HuH-7.5 (cell line): ENCODE measurements at places on chromosomes 7 and 10.
A peak's percentile ranks its signal among the peaks of the same experiment; 100 is the strongest.

DNA sequence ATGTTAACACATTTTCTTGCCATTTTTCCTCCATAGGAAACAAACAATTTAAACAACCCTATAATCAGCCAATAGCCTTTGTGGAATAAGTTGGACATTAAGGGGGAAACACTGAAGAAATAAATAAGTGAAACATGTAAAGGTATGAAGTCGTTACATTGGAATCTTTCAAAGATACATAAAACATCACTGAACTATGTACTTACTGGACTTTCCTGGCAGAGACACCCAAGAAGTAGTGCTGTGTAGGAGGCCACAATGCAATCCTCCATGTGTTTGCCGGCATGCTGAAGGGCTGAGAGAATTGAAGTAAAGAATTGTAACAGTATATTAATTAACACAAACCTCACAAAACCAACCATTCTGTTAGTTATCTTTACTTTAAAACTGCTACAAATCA is 76.5 kb upstream of the GRID1 start:
- DNase-seq: no peak

GRCh38 chr7:157690058-157690832 is 353.4 kb downstream of the DNAJB6 start:
- DNase-seq: no peak

GRCh38 chr7:5541087-5541992 is 117.7 kb upstream of the TNRC18 start:
- DNase-seq: no peak

DNA sequence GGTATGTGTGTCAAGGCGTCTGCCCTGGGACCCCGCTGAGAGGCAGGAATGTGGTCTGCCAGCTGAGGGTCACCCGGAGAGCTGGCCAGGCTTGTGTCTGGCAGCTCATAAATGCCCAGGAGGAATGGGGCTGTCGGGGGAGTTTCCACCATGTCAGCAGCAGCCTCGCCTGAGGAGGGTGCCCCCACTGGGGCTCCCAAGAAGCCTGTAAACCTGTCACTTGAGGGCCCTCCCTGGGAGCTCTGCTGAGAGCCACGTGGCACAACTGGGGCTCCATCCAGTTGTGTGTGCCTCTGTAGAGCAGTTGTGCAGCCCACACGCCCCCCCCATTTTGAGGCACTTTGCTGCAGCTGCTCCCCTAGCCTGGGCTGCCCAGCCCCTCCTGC is 70.6 kb downstream of the NEURL1 start:
- DNase-seq: no peak

DNA sequence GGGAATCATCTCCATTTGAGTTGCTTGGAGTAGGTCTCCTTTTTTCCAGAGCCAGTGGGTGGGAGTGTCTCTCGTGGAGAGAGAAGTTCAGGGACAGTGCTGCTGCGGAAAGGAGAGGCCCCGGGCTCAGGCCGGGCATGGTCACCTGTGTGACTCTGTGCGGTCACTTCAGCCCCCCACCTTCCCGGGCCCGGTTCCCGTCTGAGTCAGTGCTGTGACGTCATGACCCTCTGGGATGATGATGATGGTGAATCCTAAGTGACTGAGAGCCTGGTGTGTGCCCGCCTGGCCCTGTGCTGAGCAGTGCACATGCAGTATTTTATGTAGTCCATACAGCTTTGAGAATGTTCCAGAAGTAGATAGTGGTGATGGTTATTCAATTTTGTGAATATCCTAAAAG is 32.6 kb upstream of the AP5Z1 start:
- DNase-seq: no peak

DNA sequence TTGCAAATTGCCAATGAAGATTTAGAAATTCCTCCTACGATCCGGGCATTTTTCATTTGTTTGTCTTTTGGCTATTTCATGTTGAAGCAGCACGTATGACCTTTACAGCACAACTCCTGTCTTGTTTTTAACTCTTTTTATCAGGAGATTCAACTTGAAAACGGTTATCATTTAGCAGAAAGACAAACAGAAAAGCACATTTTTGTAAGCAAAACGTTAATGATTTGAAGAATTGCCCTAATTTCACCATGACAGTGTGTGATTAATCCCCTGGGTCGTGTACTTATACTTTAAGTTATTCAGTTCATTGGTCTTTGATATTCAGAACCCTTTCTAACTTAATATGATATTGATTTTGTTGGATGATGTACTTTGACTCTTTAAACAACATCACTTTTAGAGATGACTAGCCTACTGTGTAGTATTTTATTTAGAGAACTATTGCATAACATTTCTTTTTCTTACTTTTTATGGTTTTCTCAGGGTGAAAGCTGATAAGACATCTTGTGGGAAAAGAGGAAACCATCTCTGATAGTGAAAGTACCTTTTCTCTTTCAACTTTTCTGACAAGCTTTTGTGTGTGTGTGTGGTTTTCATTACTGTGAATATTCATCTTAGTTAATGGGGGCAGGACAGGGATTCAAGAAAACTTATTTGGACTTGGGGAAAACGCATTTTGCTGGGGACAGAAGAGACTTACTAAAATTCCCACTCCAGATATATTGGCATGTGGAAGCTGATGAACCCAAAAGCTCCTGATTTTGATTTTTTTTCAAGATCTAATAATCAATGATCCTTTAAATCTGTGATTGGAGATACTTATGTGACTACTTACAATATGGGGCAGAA is 8.1 kb downstream of the HHEX start:
- DNase-seq: peak; percentile 74

DNA sequence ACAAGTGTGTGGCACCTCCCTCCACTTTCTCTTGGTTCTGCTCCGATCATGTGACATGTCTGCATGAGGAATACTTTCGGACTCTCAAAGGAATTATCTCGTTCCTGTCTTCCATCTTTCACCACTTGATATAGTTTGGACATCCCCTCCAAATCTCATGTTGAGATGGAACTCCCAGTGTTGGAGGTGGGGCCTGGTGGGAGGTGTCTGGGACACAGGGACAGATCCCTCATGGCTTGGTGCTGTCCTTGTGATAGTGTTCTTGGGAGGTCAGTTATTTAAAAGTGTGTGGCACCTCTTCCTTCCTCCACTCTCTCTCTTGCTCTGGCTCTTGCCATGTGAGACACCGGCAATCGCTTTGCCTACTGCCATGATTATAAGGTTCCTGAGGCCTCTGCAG is 166.4 kb downstream of the GFRA1 start:
- DNase-seq: no peak

- DNase-seq: no peak
These were observed 9.5 kb downstream of the INHBA start for GRCh38 chr7:41693150-41693997.

DNA sequence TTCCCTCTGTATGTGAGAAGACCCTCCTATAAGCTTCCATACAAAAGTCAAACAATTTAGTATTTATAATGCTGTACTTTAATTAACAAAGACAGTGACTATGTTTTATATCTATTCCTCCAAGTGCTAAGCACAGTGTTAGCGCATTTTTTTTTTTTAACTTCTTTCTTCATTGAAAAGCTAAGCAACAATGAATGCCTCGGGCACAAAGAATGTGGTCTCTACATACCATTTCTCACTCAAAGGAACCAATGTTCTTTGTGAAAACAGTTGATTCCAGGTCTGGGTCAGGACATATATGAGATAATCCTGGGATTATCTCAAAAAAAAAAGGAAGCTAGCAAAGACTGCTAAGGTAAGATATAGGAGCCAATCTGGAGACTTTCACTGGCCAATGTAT is 26.2 kb upstream of the REEP3 start:
- no peak for DNase-seq

DNA sequence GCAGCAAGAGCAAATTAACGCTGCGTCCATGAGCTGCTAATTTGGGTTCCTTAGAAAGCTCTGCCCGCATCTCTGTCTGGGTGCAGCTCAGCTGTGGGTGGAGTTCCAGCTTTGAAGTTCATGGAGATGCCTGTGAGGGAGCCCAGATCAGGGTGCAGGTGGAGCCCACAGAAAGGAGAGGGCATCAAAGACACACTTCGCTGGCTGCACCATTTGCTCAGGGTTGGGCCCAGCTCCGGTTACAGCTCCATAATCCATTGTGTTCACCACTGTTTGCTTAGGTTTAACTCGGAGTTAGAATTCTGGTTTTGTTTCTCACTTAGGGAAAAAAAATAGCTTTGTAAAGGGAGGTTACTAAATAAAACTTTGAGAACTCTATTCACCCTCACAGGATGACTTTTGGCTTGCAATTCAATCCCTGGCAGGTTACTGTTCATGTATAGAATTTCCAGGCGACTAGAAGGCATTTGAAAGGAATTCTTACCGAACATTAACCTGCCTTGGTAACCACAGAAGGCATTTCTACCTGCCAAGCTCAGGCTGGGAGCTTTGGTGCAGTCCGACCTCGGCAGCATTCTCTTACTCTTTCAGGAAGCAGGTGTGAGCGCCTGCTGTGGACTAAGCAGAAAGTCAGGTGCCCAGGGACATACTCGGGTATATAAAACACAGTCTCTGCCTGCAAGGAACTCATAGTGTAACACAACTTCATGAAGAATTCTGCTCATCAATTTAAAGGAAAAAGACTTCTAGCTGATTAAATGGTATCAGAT is 179.5 kb upstream of the RNF32 start:
- no peak for DNase-seq

DNA sequence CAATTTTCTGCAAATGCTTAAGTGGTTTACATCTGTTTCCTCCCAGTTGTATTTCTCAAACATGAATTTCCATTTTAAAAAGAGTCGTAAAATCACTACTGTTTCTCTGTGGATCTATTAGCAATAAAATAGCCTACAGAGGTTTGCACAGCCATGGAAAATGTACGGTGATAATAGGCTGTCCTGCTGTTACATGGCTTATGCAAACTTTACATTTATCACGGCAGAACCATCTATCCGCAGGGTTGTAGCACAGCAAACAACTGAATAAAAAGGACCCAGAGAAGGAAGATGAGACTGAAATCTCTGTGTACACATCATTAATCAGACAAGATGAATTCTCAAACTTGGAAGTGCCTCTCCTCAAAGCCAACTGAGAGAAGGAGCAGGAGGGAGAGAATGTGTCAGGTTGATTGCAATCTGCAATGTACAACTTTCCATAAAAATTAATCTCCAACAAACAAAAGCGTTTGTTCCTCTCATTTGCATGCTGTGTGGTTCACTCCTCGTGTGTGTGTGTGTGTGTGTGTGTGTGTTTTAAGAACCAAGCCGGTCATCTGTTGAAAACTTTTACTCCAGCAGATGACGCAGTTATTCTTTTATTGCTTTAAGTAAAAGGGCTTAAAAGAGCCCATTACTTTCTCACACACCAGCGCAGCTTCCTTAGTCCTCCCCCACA is 279.3 kb downstream of the SKAP2 start:
- no peak for DNase-seq

DNA sequence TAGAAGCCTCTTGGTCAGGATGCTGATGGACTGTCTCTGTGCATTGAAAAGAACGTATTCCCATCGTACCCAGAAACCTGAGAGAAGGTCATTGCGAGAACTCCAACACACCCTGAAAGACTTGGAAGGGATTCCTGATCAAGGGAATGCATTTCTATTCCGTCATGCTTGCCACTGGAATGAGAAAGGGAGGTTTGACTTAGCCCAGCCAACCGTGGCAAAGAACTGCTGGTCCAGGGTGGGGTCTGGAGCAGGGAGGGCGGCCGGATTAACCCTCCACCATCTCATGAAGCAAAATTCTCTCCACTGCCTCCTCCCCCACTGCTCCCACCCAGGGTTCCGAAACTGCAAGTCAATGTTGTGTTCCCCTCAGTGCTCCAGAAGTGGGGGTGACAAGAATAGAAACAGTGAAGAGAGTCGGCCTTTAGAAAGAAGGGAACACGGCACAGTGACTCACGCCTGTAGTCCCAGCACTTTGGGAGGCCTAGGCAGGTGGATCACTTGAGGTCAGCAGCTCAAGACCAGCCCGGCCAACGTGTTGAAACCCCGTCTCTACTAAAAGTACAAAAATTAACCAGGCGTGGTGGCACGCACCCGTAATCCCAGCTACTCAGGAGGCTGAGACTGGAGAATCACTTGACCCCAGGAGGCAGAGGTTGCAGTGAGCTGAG is 137.5 kb upstream of the MGMT start:
- no peak for DNase-seq

DNA sequence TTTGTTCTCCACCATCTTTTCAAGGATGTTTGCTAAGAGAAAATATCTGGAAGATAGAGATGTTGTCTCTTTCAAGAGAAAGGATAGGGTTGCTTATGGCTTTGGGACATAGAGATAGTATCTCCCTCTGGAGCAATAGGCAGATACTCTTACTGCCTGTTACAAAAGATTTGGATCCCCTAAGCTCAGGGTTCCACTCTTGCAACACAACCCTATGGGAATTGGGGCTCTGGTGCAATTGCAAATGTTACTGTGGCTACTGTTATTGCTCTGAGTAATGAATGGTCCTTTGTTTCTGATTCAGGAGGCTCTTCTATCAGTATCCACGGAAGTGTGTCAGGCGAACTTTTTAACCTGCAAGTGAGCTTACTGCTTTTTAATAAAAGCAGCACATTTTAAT is 88.8 kb downstream of the GPR85 start:
- DNase-seq: no peak

GRCh38 chr7:17915796-17916195 is 24.5 kb downstream of the SNX13 start:
- no peak for DNase-seq

DNA sequence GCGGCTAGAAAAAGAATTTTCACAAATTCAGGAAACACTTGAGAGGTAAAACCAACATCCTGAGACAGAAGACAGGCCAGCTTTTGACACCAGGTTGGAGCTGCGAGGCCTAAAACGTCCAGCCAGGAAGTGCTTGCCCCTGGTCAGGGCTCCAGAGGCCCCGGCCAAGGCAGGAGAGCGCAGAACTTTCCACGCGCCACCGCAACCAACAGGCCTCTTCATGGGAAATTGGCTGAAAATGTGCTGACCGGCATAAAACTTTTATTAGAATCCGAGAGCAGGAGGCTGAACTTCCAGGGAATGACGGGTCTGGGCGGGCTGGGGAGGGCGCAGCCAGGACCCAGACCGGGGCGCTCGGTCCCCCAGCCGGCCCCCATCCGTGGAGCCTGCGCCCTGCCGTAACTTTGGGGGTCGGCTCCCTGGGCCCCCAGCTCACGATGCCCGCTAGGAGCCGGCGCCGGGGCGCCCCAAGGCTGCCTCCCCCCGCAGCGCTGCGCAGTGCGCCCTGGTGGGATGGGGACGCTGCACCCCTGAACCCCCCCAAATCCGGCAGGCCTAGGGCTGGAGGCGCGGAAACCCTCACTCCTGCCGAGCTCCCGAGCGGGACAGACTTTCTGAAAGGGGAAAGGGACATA is 414.0 kb upstream of the MKI67 start:
- DNase-seq: no peak

DNA sequence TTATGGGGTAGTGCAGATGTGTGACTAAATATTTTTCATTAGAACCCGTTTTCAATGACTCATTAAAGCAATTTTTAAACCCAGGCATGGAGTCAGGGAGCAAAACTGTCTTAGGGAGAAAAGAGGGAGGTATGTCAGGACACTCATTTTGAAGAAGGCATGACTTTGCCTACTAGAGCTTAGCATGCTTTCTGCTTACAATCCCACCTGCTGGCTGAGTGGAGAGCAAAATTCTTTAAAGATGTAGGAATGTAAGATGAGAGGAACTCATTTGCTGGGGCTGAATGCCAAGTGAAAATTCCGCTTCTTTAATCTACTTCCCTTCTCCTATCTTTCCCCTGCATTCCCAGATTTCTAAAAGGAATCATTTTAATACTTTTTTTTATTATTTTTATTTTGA is 232.6 kb downstream of the GALNT17 start:
- DNase-seq: no peak
